ENCODE measurements at places on chromosomes 13 and 19. TPM values are rescaled to one million over a fixed set of nuclear protein-coding genes. Genes with fewer than 3 reads are reported as not detected.
A peak's percentile ranks its signal among the peaks of the same experiment; 100 is the strongest.

The HIPK4 gene
- 0.10 TPM for polyA plus RNA-seq

The TMEM238 gene
- 8.7 TPM for polyA plus RNA-seq

The FXYD7 gene
- 7.6 TPM for polyA plus RNA-seq

The PCDH9 gene
- 1.8 TPM for polyA plus RNA-seq

The CACNG6 gene
- polyA plus RNA-seq, result 0.04 TPM

The ZNF613 gene
- 5.6 TPM for polyA plus RNA-seq

The GPR42 gene
- 0.22 TPM for polyA plus RNA-seq

The KL gene
- 3.9 TPM for polyA plus RNA-seq

The PHLDB3 gene
- polyA plus RNA-seq, result 33.8 TPM

The ADAMTSL5 gene
- 24.9 TPM for polyA plus RNA-seq

DNA sequence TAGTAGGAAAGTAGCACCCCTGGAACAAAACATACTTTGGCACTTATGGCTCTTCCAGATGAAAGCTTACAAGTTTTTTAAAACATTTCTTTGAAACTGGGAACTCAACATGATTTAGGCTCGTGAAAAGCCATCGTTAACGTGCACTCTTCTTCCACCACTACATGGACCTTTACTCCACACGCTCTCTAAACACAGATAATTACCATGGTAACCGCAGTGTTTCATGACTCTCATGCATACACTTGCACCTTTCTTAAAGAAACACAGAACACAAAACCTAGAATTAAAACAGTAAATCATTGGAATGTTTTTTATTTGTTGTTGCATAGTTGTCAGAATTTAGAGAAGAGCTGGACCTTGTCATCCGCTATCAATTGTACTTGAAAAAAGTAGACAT, 154.3 kb downstream of the FGF9 start:
- peak; percentile 82 for DNase-seq

DNA sequence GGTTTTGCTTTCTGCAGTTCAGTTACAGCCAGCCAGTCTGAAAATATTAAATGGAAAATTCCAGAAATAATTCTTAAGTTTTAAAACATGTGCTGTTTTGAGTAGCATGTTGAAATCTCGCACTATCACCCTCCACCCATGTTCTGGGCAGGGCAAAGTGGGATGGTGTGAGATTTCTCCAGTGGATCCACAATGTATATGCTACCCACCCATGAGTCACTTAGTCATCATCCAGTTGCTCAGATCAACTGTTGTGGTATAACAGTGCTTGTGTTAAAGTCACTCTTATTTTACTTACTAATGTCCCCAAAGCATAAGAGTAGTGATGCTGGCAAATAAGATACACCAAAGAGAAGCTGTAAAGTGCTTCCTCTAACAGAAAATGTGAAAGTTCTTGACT, 56.4 kb downstream of the CYSLTR2 start:
- DNase-seq, result no peak

DNA sequence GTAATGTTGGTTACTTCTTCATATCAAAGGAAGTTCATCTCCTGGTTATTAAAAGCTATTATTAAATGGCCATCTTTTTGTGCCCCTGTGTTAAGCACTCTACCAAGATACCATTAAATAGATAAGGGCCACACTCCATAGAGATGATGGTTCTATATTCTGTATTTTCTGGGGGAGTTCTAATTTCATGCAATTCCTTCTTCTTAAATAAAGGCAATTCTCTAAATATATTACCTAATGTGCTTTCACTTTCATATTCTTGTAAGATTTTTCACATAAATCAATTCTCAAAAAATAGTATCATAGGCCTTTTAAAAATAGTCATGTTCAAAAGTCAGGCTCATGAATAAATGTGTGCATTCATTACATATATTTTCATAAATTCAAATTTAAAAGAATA, 47.0 kb upstream of the USPL1 start:
- no peak for DNase-seq

GRCh38 chr13:33110386-33110712, 94.1 kb downstream of the KL start:
- DNase-seq, result no peak

DNA sequence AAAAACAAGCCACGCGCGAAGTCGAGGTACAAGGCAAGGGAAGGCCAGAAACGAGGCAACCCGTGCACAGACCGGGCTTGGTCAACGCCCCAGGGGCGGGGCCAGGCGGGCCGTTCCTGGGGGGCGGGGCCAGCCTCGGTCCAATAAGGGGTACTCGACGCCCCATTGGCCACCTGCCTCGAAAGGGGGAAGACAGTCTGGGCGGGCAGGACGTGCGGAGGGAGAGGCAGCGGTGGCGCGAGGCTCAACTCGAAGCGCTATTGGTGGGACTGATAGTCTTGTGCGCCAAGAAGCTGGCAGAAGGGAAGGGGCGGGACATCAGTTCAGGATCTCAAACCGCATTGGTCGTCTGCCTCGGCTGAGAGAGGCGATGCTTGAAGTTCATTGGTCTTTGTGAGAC, at the start of gene LYPD4:
Gene LYPD4, minus strand, starts transcription at position 83 of the 400 bp plus-strand sequence. CDS start 5,398 bp downstream, outside the sequence.
- no peak for DNase-seq

GRCh38 chr13:30696278-30697176, 38.8 kb upstream of the ALOX5AP start:
- DNase-seq, result no peak

DNA sequence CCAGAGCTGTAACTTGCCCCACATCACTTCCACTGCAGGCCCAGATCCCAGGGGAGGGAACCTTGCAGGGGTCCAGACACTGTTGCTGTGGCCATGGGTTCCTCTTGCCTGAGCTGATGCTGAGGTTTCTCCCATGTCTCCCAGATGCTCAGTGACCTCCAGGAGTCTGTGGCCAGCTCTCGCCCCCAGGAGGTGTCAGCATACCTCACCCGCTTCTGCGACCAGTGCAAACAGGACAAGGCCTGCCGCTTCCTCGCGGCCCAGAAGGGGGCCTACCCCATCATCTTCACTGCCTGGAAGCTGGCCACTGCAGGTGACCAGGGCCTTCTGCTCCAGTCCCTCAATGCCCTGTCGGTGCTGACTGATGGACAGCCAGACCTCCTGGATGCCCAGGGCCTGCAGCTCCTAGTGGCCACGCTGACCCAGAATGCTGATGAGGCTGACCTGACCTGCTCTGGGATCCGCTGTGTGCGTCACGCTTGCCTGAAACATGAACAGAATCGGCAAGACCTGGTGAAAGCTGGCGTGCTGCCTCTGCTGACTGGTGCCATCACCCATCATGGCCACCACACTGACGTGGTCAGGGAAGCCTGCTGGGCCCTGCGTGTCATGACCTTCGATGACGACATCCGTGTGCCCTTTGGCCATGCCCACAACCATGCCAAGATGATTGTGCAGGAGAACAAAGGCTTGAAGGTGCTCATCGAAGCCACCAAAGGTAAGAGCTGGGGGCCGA, 12.1 kb upstream of the SLC25A42 start:
- no peak for DNase-seq

- DNase-seq, result no peak
Observed at GRCh38 chr13:101565317-101565716, 112.8 kb downstream of the ITGBL1 start.

DNA sequence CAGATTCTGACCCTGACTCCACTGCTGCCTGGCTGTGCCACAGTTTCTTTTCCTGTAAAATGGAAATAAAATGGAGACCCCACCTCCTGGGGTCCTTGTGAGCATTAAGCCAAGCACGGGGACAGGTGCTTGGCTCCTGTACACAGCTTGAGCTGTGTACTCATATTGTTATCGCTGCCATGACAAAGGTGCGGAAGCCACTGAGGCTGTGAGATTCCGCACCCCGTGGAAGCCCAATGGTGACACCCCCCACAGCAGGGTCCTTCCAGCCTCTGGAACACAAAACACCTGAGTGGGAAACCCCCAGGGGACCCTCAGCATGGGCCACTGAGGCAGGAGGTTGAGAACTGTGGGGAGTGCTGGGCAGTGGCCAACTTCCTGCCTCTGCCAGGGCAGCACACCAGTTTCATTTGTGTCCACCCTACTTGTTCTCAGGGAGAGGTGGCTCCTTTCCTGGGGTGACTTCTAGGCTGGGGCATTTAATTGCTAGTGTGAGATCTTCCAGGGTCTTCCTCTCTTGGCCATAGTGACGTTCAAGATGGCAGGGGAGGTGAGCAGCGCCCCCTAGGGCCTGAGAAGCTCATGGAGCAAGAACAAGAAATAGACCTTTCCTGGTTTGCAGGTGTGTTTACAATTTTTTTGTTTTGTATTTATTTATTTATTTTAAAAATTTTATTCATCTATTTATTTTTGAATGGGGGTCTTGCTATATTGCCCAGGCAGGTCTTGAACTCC, 5.4 kb upstream of the JSRP1 start:
- no peak for DNase-seq

GRCh38 chr19:40588110-40588854, 11.6 kb downstream of the SHKBP1 start:
- no peak for DNase-seq

- no peak for DNase-seq
Observed at GRCh38 chr13:63425131-63425530, 2009.5 kb upstream of the PCDH20 start.

GRCh38 chr19:46107371-46107770, 17.1 kb downstream of the IGFL3 start:
- no peak for DNase-seq

DNA sequence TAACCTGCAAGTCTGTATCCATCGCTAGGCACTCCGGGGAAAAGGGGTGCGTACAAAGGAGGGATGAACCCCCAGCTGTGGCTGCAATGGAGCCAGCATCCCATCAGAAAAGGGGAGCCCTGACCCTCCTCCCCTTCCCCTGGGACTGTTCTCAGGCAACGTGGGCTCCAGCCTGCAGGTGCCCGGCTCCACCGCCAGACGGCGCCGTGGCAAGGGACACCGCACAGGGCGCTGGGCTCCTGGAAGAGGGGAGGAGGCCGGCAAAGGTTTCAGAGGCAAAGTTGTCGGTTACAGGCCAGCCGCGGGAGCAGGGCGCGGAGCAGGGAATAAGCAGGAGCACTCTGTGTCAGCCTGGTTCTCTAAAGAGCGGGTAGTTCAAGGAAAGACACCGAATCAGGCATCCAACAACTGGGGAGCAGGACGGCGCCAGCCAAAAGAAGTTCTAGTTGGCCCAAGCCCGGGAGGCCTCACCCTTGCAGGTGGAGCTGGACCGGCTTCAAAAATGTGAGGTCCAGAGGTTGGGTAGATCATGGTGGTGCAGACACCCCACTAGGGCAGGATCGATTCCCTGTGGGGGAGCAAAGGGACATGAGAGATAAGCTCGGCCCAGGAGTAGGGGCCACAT, 53.0 kb upstream of the ATP12A start:
- DNase-seq, result no peak

- no peak for DNase-seq
Observed at GRCh38 chr19:7718668-7719067, 13.2 kb downstream of the CLEC4G start.

GRCh38 chr13:64917566-64917965, 2312.6 kb downstream of the PCDH9 start:
- DNase-seq, result no peak

- DNase-seq, result no peak
Observed at GRCh38 chr13:65907666-65908525, 1322.2 kb downstream of the PCDH9 start.

DNA sequence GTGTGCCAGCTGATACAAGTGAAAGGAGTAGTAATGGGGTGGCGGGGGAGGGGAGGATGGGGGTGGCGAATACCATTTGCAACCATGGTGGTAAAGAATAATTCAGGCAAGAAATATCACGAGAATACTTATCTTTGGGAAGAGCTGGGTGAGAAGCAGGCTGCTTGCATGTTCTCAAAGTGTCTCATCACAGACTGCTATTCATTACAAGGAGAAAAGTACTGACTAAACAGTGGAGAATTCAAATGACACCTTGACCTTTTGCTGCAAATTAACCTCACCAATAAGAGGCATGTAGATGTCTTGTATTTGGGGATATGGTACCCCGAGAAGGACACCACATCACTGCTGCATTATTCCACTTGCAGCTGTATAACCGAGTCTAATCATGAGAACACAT, 585.7 kb upstream of the GPC6 start:
- DNase-seq, result no peak

DNA sequence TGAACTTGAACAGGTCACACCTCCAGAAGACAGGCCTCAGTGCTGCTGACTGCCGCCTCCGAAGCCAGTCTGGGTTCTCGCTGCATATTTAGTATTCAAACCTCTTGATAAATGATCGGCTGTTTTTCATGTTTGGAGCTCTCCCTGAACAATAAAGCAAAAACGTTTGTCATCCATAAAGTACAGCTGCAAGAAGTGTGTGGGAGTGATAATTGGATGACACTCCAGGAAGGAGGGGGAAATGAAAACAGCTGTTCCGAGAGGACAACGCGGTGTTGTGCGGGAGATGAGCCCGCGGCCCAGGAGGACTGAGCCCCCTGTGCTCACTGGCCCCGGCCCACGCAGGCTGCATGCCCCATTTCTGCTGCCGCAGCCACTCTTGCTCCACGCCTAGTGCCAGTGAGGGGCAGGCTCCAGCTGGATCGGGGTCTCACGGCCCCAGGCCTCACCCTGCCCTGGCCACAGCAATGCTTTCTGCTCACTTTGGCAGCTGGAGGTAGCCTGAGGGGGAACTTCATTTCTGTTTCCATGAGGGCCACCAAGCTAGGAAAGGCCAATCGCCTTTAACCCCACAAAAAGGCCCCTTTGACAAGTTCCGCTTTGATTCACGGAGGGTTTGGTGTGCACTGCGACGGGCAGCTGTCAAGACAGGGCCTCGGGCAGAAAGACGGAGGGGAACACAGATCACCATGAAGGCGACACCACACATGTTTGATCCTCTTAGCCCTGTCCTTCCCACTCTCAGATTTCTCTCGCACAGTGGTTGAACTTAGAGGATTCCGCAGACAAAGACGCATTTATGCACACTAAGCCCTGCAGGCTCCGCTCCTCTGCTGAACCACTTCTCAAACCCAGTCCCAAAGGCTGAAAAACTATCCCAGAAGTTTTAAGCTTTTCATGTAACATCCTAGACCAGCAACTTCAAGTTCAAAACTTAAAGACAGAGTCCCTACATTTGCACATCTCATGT, 537.6 kb downstream of the EFNB2 start:
- no peak for DNase-seq

- no peak for DNase-seq
Observed at GRCh38 chr19:12723381-12723640, 421 bp downstream of the TNPO2 start.

DNA sequence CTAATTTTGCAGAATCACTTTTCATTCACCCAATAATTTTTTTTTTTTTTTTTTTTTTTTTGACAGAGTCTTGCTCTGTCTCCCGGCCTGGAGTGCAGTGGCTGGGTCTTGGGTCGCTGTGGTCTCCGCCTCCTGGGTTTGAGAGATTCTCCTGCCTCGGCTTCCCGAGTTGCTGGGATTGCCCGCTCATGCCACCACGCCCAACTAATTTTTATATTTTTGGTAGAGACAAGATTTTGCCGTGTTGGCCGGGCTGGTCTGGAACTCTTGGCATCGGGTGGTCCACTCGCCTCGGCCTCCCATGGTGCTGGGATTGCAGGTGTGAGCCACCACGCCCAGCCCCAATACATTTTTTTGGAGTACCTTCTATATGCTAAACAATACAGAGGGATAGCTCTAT, 1120.0 kb upstream of the ATXN8OS start:
- DNase-seq, result no peak

- DNase-seq, result no peak
Observed at GRCh38 chr13:82672248-82672647, 1210.0 kb downstream of the SLITRK1 start.

All from large intestine (tissue), 12 donors.